Smooth muscle cell of the brain vasculature (primary cell): ENCODE measurements at places on chromosomes 2 and 18.

GRCh38 chr2:65500310-65501040, 68.1 kb upstream of the SPRED2 start:
- DNase-seq = no peak

GRCh38 chr2:126852361-126852760, 46.3 kb upstream of the TEX51 start:
- no peak for DNase-seq

DNA sequence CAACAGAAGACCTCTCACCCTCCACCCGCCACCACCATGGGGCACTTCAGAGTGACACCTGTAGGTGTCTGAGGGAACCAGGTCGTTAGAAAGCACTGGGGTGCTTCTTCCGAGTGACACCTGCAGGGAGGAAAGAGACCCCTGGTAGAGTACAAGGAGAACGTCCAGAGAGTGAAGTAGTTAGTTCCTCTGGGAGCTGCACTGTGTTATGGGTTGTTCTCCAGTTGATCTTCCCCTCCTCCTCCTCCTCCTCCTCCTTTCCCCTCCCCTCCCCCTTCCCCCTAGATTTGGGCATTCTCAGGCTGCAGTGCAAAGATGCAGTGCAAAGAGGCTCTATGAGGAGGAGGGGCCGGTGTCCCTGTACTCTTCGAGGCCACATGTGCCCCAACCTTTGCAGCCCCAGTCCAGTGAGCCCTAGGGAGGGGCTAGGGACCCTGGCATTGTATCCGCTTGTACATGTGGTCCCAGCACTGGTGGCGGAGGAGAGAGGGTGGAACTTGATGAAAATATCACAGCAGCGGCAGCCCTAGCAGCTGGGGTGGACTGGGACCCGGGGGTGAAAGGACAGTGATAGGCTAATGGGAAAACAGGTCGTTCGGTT, 850 bp downstream of the DNAJB2 start:
- DNase-seq = no peak

GRCh38 chr2:41919135-41919534, 128.7 kb upstream of the PKDCC start:
- no peak for DNase-seq

DNA sequence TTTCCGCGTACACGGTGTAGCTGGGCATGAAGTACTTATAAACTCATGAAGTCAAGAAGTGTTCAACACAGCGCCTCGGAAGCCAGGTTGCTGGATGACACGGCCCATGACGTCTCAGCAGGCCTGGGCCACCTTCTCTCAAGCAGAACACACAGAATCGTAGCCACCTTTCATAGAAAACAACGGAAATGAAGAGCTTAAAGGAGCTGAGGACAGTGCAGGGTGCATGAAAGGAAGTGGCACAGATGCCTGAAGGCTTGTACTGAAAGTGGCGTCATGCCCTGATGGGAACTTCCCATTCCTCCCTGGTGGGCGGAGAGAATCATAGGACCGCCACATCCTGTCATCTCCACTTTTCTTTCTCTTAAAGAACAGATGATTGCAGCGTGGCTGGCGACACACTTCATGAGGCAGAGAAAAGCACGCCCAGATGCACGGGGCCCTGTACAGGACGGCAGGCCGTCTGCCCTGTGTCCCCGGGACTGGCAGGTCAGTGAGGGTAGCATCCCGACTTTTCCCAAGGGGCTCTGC, 31.1 kb downstream of the HDAC4 start:
- no peak for DNase-seq

DNA sequence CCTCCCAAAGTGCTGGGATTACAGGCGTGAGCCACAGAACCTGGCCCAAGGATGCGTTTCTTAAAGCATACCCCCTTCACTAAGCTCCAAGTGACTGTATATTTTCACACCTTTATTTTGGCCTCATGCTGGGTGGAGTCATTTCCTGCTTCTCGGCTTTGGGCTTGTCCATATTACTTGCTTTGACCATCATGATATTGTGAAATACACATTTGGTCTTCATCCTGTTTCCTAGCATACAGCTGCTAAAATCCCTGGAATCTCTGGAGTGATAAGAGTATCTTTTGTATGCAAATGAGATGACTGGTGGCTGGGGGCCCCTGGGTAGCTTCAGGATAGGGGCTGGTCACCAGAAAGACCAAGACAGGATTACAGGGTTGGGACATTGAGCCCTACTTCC, 17.6 kb upstream of the COLEC12 start:
- no peak for DNase-seq

GRCh38 chr18:63132819-63133200, 186.8 kb downstream of the BCL2 start:
- no peak for DNase-seq

- no peak for DNase-seq
Observed at GRCh38 chr2:163692611-163693482, 43.0 kb downstream of the FIGN start.

DNA sequence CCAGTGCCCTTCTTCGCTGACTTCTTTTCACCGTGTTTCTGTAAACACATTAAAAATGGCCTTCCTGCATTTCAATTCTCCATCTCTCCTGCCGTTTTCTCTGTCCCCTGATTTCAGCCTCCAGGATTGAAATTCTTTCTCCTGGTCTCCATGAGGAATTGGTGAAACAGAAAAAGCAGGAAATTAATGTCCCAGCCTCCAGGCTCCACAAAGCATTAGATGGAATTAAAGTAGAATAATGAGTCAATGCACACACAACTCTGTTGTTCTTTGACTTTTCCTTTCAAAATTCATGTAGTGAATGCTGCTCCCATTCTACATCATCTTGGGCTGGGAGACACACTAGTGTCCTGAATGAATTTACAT, 209.5 kb downstream of the KLHL29 start:
- no peak for DNase-seq

DNA sequence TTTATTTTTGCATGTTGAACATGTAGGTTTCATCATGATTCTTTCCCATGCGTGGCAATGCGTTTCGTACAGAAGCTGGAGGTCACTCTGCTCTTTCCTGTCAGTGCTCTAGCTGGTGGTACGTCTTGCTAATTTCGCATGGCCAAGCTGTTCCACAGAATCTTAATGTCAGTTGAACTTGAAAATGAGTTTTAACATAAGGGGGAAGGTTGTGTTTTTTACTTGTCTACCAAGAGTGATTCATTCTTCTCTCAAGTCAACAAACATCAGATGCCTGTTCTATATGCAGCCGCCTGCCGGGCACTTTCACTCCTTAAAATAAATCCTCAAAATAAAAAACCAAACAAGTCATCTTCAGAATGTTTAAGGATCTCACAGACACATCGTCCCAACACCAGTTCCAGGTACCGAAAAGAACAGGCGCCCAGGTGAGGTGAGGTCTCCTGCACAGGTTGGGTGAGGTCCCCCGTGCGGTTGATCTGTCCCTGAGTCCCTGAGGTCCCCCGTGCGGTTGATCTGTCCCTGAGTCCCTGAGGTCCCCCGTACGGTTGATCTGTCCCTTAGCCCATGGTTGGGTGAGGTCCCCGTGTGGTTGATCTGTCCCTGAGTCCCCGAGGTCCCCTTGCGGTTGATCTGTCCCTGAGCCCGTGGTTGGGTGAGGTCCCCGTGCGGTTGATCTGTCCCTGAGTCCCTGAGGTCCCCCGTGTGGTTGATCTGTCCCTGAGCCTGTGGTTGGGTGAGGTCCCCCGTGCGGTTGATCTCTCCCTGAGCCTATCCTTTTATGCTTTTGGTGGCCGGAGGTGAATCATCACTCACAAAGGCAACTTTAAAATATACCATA, 57.0 kb upstream of the KCNG2 start:
- no peak for DNase-seq

- DNase-seq = peak; percentile 15
Observed at GRCh38 chr2:241217320-241218031, 29.0 kb downstream of the ANO7 start.

- DNase-seq = no peak
Observed at GRCh38 chr2:64203131-64203857, 59.1 kb upstream of the PELI1 start.

GRCh38 chr2:231388725-231389346, 6.7 kb upstream of the B3GNT7 start:
- no peak for DNase-seq

- DNase-seq = no peak
Observed at GRCh38 chr18:35029770-35030169, 11.4 kb upstream of the MAPRE2 start.

- no peak for DNase-seq
Observed at GRCh38 chr2:143186876-143187275, 57.7 kb downstream of the ARHGAP15 start.

DNA sequence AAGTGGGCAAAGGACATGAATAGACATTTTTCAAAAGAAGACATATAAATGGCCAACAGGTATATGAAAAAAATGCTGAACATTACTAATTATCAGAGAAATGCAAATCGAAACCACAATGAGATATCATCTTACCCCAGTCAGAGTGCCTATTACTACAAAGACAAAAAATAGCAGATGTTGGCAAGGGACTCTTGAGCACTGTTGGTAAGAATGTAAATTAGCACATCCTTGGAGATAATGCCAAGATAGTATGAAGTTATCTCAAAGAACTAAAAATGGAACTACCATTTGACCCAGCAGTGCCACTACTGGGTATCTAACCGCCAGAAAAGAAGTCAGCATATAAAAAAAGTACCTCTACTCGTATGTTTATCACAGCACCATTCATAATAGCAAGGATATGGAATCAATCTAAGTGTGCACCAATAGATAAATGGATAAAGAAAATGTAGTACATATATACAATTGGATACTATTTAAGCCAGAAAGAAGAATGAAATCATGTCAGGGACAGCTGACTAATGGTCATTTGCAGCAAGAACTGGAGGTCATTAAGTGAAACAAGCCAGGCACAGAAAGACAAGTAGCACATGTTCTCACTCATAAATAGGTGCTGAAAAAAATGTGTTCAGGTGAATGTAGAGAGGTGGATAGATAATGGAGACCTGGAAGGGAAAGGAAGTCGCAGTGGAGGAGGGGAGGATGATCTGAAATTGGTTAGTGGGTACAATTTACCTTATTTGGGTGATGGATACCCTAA, 141.7 kb upstream of the B3GNT2 start:
- no peak for DNase-seq

DNA sequence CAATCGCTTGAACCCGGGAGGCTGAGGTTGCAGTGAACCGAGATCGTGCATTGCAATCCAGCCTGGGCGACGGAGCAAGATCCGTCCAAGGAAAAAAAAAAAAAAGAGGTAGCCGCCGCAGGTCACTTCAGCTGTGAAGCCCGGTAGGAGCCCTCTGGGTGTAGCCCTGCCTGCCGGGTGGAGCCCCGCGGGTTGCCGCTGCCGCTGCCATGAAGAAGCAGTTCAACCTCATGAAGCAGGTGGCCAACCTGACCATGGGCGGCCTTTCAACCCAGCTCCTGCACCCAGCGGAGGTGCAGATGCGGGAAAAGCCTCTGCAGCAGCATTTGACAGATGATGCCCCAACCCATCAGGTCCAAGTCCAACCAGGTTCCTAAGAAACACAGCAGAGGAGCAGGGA, 219.5 kb upstream of the SLC39A10 start:
- DNase-seq = no peak

DNA sequence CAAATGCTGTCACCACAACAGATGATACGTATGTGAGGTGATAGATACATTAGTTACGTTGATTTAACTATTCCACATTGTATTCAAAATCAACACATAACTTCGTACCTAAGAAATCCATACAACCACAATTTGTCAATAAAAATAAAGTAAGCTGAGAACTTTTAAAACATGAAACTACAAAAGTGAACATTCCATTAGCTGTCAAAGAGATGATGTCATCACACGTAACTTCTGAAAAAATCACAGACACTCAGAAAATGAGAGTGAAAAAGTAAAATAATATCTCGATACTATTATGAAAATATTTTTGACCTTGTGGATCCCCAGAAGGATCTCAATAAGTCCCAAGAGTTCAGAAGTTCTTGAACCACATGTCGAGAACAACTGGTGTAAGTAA, 161.6 kb upstream of the GALNT13 start:
- no peak for DNase-seq

- no peak for DNase-seq
Observed at GRCh38 chr2:112698834-112699515, 21.8 kb upstream of the NT5DC4 start.

- DNase-seq = peak; percentile 83
Observed at GRCh38 chr2:97868986-97869721, 126.6 kb downstream of the TMEM131 start.

DNA sequence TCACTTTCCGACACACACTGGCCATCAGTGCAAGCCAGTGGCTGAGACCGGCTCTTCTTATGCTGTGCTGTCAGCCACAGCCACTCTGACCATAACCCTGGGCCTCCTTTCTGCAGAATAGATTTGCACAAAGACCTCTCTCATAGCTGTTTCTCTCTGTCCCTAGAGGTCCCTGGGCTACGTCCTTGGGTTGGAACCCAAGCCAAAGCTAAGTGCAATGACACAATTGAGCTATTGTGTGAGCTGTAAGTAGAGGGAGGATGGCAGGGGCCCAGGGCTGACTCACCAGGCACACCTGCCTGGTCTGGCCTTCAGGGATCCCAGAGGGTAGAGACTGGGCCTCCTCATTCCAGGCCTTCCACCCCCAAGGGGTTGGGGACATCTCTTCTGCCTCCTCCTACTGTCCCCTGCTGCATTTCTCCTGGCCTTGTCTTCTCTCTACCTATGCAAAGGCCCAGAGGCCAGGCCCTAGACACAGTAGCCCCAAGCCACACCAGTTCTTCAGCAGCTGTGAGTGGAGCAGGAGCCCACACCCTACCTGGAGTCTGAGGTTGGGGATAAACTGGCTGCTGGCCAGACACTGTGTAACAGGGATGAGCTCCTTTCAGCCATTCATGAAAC, 174.6 kb downstream of the NCK2 start:
- no peak for DNase-seq

DNA sequence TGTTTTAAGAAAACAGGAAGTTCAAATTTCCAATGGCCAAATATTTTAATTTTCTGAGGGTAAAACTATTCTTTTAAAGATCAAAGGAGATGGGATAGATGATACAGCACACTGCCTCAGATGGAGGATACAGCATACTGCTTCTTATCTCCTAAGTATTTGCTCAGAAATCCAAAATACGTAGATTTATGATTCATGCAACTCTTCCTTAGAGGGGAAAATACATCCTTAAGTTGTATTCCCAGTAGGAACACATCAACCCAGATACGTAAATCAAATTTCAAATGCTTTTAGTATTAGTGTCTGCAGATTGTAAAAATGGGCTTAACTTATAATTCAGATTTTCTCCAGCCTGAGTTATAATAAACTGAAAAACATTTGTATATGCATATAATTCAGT, 235.2 kb downstream of the ZNF385B start:
- no peak for DNase-seq

DNA sequence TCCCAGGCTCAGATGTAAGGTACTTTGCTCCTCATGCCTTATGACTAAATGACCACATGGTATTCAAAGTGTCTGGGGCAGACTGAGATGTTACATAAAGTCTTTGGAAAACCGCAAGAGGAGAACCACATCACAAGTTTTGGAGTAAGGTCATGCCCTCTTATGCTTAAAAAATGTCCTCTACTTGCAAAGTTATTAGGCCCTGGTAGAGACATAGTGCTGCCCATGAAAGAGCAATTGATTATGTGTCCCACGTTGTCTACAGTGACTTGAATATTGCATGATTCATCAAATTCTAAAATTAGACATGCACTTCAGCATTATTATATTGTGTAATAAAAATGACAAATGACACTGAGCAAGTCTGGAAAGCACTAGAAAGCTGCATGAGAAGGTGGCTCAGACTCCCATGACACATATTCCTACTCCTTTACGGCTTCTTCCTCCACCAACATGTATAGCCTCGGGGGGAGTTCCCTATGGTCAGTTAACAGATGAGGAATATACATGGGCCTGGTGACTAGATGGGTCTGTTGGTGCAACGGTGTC, 602.6 kb upstream of the VRK2 start:
- no peak for DNase-seq

GRCh38 chr2:71153585-71154224, 23.3 kb downstream of the MPHOSPH10 start:
- no peak for DNase-seq

- no peak for DNase-seq
Observed at GRCh38 chr2:33344230-33344629, 132.2 kb upstream of the RASGRP3 start.
